HFFc6 (cell line): ENCODE measurements at places on chromosomes 5 and 9.

DNA sequence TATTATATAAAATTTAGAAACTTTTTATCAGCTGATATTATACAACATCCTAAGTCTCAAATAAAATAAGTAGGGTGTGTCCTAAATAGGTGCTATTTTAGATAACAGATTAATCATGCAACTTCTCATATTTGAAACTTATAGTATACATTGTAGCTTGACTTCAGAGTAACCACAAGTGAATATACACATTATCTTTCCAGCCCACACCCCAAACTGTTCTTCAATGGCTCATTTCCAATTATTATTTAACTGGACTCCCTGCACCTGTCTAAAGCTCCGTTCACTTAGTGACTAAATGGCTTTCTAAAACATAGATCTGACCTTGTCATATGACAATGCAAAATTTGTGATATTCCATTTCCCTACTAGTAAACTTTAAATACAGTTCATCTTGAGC lies 490.9 kb upstream of the RGMB start:
- DNase-seq: no peak

DNA sequence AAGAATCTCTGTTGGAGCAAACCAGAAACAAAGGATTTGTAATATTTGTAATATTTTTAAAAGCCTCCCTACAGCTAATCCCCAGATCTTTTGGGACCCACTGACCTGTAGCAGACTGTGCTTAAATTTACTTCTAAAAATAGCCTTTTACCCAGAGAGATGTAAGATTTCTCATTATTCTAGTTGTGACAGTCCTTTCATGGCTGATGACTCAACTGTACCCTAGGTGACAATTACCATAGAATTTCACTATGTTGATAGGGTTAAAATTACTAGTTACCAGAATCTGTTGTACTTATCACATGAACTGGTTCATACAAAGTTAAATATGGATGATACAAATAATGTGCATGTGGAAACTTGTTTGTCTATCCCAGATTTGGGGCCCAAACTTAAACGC lies 543.9 kb upstream of the SEMA6A start:
- no peak for DNase-seq

GRCh38 chr9:16289639-16290038 lies 580.8 kb downstream of the BNC2 start:
- no peak for DNase-seq

DNA sequence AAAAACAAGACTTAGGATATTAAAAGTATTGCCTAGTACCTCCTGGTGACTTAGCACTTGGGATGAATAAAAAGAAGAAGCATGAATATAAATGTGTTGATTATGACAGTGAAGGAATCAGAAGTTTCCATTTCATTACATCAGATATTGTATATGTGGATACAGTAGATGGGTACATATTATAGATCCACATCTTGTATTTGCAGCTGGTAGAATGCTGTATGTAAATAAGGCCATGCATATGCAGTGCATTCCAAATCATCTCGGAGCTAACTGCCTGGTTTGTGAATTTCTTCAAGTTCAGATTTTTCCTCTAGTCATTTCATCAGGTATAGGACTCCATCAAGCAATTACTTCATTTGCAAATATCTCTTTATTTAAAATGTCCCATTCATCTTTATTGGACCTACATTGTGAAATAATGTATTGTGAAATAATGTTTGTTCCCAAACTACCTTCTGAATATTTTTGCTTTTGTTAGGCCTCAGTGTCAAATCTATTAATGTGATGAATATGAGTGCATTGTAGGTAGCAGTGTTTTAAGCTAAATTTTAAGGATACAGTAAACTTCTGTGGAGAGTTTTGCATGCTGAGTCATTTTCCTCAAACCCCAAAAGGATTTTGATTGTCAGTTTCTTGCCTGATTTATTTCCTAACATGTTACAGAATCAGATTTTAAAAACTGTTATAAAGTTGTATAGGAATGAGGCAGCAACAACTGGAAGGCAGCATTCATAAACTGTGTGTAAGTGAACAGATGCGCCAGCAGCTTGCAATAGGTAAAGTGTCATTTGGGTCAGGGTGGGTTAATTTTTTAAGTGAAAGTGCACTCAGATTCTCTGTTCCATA lies 370.8 kb upstream of the RIOK2 start:
- no peak for DNase-seq

- DNase-seq: no peak
Measured at GRCh38 chr5:141875795-141876627, 2.2 kb downstream of the PCDH1 start.

DNA sequence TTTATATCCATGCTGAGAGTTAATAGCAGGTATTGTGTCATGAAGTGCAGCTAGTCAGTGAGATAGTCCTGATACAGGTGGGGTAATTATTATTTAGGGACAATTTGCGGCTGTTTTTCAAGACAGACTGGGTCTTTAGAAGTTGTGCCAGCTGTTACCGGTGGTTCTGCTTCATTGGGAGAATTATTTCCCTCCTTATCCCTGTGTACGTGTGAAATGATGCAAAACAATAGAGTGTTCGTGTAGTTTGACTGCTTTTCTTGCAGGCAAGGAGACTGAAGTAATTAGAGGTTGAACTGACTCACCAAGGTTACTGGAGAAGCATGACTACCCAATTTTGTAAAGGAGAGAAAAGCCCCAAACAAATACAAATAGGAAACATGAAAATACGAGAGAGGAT lies 101.7 kb downstream of the ARRDC3 start:
- peak; percentile 85 for DNase-seq

DNA sequence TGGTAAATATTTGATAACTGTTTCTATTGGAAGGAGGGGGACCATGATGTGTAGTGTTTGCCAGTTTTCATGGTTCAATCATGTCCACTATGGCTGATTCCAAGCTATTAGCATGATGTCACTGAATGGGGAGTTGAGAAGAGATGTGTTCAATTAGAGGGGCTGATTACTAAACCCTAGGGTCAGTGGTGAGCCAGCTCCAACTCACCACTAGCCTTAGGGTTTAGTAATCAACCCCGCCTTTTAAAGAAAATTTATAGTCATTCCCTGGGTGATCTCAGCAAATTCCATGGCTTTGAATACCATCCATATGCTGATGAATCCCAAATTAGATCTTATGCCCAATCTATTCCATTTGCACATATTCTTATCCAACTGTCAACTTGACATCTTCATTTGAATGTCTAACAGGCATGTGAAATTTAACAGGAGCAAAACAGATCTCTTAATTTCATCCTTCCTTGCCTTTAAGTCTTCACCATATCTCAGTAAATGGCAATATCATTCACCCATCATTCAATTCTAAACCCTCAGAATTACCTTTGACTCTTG lies 98.8 kb downstream of the GCNT1 start:
- peak; percentile 66 for DNase-seq

- no peak for DNase-seq
Measured at GRCh38 chr9:23663946-23664345, 162.1 kb downstream of the ELAVL2 start.

DNA sequence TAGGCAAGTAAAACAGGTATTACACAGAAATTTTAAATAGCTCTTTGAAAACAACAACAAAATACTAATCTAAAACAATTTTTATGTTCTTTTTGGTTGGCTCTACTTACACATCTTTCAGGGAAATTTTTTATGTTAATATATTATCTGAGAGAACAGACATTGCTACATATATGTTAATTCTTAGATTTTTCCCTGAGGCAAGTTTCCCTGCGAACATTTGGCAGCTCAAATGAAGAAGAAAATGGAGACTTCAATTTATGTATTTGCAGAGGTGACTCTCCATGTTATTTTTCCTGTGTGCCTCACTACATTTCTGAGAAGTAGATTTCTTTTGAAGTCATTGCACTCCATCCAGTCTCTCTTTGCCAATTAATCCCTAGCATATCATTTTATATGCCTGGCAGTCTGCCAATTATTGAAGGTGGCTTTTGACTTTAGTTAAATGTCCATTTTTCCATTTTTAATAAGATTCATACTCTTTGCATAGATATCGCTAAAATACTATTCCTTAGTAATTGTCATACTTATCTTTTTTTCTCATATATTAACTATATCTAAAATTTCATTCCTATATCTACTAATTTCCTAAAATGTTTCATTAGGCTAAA lies 908.2 kb upstream of the CDH10 start:
- no peak for DNase-seq
